ENCODE measurements at places on chromosomes 7 and 10. TPM values are rescaled to one million over a fixed set of nuclear protein-coding genes. Genes with fewer than 3 reads are reported as not detected.
A peak's percentile ranks its signal among the peaks of the same experiment; 100 is the strongest.

GRCh38 chr7:39248692-39249090 is 271.0 kb downstream of the POU6F2 start:
- DNase-seq = no peak

DNA sequence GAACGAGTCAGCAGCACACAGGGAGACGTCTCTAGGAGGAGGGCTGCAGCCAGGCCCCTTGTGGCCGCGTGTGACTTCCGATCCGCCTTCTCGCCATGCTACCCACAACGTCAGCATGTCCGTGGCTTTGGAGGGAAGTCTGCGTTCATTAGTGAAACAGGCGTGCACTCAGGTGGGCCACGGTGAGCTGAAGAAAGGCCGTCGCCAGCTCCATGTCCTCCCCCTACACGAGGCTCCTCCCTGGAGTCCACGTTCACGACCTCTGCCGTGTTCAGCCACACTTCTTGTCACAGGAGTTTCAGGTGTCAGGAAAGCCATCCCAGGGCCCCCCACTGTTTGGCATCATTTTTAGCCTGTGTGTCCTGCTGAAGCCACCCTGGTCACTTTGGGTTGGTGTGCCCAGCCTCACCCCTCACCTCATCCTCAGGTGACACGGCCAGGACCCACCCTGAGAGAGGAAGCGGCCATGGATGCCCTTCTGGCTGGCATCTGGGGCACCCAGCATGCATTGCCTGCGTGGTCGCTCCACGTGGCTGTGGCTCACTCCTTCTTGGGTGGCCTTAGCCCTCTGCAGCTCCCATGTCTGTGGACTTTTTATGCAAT is 310.6 kb upstream of the SHH start:
- no peak for DNase-seq

DNA sequence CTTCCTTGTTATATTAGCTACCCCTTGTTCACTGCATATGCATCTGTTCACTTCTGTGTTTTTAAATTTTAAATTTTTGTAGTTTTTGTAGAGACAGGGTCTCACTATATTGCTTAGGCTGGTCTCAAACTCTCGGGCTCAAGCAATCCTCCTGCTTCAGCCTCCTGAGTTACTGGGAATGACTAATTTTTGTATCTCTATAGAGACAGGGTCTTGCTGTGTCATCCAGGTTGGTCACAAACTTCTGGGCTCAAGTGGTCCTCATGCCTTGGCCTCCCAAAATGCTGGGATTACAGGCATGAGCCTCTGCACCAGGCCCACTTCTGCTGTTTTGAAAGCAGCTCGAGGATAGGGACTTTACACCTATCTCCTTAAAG is 64.6 kb downstream of the PRTFDC1 start:
- DNase-seq = no peak

- peak; percentile 63 for DNase-seq
Measured at GRCh38 chr7:30434140-30434799, 44.3 kb downstream of the NOD1 start.

DNA sequence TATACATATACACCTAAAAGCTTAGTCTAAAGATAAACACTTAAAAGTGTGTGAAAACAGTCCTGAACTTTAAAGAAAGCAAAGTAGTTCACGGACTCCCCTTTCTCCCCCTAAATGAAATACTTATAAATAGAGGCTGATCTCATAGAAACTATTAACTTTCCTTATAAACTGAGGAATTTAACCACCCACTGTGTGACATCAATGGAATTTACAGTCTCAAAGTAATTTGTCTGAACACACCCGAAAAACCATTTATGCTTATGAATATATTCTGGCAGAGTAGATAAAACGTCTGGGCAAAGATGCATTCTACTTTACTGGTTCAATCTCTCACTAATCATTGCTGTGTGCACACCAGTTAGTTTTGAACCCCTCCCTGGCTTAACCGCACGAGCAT is 181.8 kb upstream of the DGKB start:
- no peak for DNase-seq

CPA5 gene
- not detected for total RNA-seq

RBM20 gene
- 1.6 TPM for total RNA-seq

SLIT1 gene
- total RNA-seq = 0.44 TPM
